ENCODE measurements at places on chromosomes 1 and 21. TPM values are rescaled to one million over a fixed set of nuclear protein-coding genes. Genes with fewer than 3 reads are reported as not detected.

Gene TMEM39B
- 19.1 TPM for total RNA-seq

Gene FAM167B
- 0.95 TPM for total RNA-seq

Gene KCNC4
- 1.6 TPM for total RNA-seq

Gene ERO1B
- total RNA-seq, result 2.6 TPM

Gene IFNLR1
- not detected for total RNA-seq

Gene KCNQ4
- 0.06 TPM for total RNA-seq

Gene LAMB3
- 423 TPM for total RNA-seq

Gene TCEA3
- 1.2 TPM for total RNA-seq

GRCh38 chr1:30088594-30088993, 634.8 kb downstream of the MATN1 start:
- no peak for DNase-seq

DNA sequence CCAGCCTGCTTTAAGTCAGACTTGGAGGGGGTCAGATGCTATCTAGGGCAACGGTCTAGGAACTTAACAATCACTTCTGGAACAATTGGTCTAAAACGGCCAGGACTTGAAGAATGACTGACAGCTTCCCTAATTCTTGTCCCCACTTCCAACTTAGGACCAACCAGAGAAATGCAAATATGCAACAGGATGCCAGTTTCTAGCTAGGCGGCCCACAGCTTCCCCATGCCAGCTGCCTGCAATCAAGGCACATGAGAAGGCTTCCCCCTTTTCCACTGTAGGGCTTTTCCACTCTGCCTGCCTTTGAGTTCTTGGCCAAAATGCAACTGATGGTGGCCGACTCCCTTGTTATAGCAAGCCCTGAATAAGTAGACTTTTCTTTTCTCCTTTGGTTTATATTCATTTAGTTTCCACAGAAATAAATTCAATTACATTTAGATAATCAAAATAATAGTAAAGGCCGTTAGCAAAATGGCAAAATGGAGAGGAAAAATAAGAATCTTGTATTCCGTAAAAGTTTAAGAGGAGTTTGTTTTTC, 80.9 kb downstream of the BACH1 start:
- DNase-seq, result no peak

DNA sequence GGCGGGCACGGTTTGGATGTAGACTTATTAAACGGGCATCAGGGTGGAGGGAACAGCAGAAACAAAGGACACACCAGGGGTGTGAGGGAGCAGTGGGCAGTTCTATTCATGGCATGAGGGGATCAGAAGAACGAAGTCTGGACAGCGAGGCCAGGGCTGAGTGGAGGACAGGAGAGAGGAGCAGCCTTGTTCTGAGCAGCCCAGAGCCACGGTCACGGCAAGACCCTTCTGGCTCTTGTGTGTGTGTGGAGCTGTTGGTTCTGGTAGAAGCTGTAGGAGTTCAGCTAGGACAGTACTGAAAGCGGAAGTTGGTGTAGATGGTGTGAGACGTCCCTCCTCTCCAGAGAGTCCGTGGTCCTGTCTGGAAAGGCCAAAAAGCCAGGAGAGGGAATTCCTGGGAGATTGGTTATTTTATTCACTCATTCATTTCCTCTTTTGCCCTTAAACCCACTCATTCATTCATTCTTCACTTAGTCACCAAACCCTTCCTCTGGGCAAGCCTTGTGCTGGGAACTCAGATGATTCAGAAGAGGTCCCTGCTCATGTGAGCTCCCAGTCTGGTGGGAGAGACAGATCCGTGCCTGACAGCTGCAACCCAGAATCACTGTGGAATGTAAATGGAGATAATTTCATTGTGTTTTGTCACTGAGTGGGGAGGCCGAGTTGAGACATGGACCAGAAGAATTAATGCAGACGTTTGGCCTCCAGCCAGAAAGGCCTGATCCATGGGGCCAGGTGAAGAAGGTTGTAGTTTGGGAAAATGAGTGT, 4.1 kb upstream of the ACOT11 start:
- DNase-seq, result peak; percentile 85

- peak; percentile 82 for DNase-seq
Measured at GRCh38 chr1:111221633-111222291, 5.8 kb upstream of the CHI3L2 start.

GRCh38 chr1:50214717-50215116, 106.0 kb downstream of the ELAVL4 start:
- no peak for DNase-seq

GRCh38 chr1:118250232-118250631, 65.2 kb upstream of the SPAG17 start:
- DNase-seq, result no peak

DNA sequence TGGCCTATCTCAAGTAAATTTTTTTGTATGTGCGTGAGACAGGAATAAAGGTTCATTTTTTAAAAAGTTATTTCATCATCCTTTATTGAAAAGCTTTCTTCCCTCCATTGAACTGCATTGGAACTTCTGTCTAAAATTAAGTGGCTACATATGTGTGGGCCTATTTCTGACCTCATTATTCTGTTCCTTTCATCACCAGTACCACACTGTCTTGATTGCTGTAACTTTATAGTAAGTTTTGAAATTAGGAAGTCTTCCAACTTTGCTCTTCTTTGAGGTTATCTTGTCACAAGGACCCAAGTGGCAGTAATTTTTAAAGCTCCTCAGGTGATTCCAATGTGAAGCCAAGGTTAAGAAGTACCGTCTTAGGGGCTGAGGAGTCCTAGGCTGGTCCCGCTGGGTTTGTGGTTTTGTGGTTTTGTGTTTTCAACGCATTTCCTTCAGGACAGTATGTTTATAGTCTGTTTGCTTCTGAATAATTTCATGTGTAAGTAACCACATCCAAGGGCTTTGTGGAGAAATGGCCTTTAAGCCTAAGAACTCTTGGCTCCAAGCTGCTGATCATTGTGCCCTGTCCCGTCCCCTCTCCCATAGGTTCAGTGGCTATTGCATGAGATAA, 12.4 kb upstream of the SCAF4 start:
- DNase-seq, result no peak

- no peak for DNase-seq
Measured at GRCh38 chr1:221940631-221941030, 198.7 kb upstream of the DUSP10 start.

DNA sequence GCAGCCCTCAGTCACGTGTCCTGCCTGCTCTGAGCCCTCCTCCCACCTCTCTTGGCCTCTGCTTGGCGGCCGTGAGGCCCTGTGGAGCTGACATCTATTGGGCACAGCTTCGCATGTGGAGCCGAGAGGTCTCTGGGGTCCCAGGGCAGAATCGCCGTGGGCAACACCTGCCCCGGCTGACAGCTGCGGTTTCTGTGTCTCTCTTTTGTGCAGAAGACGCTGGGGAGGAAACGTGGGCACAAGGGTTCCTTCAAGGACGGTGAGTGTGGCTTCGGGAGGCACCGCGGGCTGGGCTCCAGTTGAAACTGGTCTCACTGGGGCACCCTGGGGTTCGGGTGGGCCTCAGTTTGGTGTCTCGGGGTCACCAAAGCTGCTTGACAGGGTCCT, 11.5 kb downstream of the ARHGEF16 start:
- DNase-seq, result no peak

DNA sequence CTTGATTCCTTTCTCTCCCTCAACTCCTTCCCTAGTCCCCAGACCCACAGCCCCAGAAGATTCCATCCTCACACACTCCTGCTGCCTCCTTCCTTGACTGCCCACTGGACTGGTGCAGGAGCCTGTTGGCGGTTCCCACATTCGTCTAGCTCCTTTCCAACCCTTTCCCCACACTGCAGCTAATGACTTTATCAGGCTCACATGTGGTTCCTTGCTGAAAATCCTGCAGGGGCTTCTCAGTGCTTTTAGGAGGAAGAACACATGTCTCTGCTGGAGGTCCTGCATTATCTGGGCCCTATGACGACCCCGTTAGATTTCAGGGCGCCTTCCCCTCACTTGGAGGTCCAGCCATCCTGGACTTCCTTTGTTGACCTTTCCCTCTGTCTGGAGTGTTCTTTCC, 50.2 kb downstream of the EDN2 start:
- DNase-seq, result no peak

- DNase-seq, result no peak
Measured at GRCh38 chr1:69697340-69697739, 129.6 kb downstream of the LRRC7 start.

DNA sequence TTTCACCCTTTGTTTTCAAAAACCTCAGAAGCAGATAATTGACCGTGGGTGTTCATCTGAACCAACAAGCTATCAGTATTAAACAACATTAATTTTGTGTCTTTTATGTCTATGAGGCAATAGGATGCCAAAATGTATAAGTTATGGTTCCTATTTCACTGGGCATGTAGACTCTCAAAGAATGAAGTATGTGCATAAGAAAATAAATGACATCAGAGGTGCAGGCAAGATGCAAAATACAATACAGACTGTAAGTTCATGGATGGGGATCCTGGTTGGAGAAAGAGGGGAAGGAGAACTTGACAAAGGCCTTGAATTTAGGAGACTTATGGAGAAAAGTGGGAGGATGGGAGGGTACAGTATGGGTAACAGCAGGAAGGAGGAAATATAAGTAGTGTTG, 23.4 kb upstream of the POU2F1 start:
- no peak for DNase-seq

DNA sequence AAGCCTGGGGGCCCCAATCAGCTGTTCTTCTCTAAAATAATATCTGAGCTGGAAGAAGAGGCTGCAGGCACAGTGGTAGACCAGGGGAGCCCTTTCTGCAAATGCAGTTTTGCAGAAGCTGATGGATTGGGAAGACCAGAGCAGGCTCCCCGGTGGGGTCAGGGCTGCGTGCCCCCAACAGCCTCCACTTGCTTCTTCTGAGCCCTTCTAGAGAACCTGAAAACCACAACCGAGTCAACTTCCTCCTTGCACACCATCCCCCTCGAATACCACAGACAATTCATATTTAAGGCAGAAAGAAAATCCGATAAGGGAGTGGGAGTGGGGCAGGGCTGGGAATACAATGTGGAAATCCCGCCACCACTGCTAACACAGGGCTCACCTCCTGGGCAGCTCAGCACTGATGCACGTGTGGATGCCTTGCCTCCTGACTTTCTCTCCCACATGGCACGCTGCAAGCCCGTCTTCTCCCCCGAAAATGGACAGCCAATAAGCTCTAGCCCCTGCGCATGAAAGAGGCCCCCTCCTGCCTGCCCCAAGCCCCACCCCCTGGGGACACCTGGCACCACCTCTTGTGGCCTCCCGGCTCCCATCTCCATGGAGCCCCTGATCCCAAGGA, 25.4 kb upstream of the ALDH4A1 start:
- DNase-seq, result peak; percentile 92

DNA sequence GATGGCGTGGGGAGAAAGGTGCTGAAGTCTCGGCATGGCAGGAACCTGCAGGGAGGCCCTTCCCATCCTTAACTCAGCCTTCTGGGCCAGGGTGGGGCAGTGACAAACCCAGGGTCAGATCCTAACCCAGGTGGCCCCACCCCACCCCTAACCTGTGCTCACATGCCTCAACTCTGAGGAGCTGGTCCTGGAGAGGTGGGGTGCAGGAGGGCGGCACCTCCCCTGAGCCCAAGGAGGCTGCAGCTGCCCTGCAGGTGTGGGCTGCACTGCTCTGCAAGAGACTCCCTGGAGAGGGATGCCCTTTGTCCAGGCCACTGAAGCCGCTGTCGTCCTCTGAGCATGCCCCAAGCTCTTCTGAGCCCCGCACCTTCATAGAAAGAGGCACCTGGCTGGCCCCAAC, 15.2 kb upstream of the ADAMTSL4 start:
- DNase-seq, result no peak

- no peak for DNase-seq
Measured at GRCh38 chr1:202752774-202753173, 42.5 kb upstream of the SYT2 start.

- no peak for DNase-seq
Measured at GRCh38 chr1:153542956-153543711, 2.4 kb upstream of the S100A5 start.

DNA sequence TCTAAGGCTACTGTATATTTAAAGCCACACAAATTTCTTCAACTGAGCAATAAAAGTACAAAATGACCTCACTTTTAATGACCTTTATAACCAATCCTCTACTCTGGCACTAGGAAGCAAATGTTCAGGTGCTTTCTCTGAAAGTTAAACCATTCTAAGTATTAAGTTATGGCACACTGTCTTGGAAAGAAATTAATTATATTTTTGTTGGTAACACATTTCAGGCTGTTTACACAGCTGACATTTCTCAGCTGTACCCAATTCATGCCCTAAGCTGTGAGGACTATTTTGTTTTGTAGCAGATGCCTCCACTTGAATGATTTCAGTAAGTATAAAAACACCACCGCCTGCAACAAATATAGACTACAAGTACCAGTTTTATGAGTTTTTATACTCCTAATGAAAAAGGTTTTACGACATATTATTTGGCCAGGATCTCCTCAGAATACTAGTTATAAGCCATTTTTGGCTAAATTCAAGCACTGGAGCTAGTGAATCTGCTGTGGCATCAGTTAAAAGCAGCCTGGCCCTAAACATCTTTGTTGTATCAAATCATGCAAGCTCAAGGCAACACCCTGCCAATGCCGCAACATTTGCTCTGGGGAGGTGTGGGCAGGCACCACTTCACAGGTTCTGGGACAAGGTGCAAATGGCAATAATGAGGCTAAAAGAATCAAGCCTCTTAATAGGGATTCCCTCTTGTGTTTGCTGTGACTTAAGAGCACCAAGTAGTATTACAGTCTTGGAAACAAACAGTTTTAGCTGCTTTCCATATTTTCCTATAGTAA, 228.4 kb upstream of the DMRTA2 start:
- no peak for DNase-seq

DNA sequence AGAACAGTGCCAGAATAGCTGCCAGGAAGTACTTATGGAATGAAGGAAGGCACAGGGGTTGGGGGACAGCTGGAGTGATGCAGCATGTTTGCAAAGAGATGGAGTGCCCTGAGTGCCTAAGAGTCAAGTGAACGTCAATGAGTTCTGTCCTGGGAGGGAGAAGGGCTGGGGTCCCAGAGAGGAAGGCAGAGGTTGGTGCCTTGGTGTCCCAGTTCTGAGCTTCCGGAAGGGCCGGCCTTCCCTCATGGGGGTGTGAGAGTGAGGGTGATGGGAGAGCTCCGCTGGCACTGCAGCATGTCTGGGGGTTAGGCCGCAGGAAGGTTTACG, 17.6 kb downstream of the NES start:
- no peak for DNase-seq

DNA sequence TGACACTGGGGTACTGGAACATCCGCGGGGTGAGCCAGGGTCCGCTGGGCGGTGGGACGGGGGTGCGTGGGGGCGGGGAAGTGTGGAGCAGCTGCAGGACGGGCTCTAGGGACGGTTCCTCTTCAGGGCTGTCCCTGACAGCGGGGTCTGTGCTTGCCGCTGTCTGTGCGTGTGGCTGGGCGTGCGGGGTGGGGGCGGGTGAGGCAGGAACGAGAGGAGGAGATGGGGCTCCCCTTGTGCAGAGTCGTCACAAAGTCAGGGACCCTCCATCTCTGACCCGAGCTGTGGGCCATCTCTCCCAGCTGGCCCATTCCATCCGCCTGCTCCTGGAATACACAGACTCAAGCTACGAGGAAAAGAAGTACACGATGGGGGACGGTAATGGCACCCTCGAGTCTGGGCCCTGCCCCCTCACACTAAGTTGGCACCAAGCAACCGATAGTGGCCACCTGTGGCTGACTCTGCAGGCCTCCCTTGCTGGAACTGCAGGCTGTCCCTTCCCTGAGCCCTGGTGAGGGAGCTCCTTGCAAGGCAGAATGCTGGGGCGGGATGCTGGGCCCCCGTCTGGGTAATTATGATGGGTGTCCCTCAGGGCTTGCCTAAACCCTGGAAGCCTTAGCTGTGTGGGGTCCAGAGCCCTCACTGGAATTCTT, 392 bp downstream of the GSTM2 start:
- DNase-seq, result peak; percentile 0
